ENCODE measurements at places on chromosomes 16 and 17.

DNA sequence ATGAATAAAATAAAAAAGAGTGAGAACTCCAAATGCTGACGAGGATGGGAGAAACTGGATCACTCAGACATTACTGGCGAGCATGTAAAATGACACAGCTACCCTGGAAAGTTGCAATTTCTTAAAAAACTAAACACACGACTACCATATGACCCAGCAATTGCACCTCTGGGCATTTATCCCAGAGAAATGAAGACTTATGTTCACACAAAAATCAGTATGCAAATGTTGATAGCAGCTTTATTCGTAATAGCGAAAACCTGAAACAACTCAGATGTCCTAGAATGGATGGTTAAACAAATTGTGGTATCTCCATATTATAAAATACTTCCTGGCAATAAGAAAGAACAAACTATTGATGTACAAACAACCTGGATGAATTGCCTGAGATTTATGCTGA lies 357.2 kb upstream of the ASIC2 start:
- no peak for DNase-seq

DNA sequence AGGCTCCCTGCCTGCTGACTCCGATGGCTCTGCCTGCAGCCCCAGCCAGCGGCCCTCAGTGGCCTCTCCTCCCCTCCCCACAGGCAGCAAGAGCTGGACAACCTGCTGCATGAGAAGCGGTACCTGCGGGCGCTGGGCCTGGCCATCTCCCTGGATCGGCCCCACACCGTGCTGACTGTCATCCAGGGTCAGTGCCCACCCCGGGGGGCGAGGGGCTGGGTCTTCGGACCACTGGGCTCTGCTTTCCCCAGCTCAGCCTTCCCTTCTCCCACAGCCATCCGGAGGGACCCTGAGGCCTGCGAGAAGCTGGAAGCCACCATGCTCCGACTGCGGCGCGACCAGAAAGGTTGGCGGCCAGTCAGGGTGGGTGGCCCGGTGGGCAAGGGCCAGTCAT lies 3.4 kb downstream of the NOXO1 start:
- no peak for DNase-seq

DNA sequence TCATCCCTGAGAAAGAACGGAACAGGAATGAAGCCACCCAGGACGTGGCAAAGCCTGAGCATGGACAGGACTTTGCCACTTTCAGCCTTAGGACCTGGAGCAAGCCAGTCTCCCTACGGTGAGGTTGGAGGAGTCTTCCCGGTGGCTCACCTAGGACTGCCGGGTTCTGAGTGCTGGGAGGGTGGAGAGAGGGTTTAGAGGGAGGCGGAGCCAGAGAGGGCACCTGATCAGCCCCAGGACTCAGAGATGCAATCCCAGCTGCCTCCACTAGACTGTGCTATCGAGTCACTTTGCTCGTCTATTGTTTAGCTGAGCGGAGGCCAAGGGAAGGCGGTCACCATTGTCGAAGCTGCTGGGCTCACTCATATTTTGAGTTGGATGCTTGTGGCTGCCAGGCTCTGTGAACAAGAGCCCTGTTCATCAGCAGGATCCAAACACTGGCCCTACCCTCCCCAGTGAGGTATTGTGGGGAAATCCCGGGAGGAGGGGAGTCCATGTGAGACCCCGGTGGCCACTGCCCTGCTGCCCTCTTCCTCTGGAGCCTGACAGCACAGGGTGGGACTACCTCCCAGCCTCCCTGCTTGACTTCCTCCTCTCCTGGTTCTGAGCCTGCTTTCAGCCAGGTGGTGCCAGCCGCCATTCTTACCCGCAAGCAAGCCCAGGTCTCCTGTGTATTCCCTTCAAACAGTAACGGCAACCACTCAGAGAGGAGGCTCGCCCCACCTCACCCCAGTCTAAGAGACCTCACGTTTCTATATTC lies 7.0 kb downstream of the KRT14 start:
- peak; percentile 85 for DNase-seq

DNA sequence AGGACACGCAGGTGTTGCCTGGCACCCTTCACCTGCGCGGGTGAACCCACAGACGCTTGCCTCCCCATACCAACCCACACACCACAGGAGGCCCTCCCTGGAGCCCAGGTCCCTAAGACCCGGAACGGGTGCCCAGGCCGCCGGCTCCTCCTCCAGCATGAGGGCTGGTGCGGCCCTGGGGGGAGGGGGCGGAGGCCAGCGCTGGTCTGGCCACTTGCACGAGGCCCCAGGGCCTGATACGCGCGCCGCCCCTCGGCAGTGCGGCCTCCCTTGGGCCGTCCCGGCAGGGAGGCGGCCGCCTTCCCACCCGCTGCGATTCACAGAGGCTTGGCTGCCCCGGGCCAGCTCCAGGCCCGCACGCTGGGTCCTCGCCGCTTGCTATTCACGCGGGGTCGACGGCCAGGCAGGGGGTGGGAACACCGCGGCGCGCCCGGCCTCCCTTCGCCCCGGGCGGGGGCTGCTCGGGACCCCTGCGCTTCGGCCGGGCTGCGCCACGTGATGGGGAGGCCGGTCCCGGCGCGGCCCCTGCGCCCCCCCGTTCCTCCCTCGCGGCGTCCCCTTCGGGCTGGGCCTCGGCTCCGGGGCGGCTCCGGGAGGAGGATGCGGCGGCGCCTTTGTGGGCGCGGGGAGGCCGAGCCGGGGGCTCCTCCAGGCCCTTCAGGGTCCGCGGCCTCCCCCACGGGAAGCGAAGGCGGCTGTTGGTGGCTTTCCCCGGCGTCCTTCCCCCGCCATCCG lies 685 bp downstream of the FASN start:
- no peak for DNase-seq

DNA sequence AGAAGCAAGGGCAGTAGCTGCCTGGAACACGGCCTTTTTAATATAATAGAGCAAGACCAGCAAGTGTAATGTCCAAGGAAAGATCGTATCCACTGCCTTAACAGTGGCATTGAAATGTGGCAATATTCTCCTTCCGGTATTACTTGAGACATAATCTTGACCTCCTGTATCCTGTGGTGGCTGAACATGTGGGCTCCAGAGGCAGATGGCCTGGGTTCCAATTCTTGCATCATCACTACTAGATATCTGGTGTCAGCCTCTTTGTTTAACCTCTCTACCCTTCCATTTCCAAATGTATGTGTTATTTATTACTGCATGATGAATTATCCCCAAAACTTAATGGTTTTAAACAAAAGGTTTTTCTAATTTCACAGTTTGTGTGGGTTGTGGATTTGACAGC lies 3.5 kb upstream of the CDYL2 start:
- DNase-seq: no peak

DNA sequence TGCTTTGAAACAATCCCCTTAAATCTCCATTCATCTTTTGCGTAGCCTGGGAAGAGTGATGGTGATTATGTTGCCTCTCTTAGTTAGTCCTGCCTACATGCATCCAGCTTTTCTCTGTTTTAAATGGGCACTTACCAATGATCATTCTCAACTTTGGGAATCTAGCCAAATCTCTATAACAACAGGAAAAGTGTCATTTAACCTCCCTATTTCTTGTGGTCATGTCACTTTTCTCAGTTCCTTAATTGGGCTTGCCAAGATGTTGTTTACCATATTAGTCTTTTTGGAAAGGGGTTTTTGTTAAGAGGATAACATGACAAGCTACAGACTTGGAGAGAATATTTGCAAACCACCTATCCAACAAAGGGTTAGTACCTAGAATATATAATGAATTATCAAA lies 15.6 kb upstream of the CLEC10A start:
- DNase-seq: peak; percentile 29

GRCh38 chr17:78791840-78792709 lies 10.0 kb upstream of the CYTH1 start:
- DNase-seq: no peak

DNA sequence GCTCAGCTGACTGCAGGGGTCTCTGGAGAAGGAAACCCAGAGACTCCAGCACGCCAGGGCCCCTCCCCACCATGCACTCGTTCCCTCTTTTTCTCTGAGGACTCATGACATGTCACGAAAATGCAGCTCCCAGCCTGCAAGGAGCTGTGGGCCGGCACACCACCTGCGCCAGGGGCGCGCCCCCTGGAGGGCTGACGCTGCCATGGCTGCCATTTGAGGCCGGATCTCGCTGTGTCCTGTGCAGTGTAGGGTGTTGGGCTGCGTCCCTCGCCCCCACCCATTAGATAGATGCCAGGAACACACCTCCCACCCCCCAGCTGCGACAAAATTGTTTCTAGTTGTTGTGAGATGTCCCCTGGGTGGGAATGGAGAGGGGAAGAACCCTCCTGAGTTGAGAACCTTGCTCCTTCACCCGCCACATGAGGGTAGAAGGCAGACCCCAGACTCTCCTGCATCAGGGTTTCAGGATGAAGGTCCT lies 8.2 kb downstream of the SYNGR2 start:
- DNase-seq: no peak

- DNase-seq: no peak
These were observed 20.7 kb upstream of the GSG1L start for GRCh38 chr16:28084209-28084608.

GRCh38 chr17:14845591-14846281 lies 419.4 kb downstream of the PMP22 start:
- DNase-seq: peak; percentile 42

DNA sequence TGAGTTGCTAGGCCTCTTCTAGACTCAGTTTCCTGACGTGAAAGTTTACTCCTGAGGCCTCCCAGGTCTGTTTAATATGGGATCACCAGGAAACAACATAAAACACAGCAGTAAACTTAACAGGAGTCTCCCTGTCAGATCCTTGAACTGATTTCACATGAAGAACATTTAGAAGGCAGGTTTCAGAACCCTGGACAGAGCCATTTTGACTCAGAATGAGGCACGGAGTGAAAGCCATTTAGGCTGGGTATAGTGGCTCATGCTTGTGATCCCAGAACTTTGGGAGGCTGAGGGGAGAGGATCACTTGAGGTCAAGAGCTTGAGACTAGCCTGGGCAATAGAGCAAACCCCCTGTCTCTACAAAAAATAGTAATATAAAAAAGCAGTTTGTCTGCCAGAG lies 289.1 kb downstream of the CA10 start:
- DNase-seq: no peak

DNA sequence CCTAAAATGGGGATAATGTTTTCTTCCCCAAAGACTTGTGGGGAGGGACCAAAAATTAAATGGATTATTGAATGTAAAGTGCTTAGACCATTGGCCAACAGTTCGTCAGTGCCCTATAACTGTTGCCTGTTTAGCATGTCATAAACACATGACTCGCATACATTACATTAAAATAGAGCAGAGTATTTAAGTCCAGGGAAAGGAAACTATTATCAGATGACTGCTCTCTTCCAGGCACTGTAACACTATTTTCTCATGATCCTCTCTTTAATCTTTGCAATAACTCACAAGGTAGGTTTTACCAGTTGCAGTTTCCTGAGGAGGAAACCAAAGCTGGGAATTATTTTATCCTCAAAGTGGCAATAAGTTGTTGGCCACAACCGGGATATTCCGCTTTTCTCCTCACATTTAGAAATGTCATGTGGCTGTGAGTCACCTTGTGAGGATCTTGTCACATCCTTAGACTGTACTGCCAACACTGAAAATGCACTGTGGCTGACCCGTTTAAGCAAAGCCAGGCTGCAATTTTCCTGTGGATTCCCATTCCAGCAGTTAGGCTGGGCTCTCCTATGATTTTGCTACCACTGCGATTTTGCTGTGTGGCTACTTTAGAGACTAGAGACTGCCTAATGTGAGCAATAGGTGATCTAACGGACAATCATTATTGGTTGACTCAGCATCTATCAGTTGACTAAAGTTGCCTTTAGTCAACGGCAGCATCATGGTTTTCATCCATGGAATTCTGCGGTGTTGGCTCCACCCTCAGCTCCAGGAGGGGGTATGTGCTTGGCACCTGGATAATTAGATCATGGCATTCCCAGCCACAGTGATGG lies 58.3 kb upstream of the DHX40 start:
- no peak for DNase-seq

- DNase-seq: no peak
These were observed 18.3 kb downstream of the CIITA start for GRCh38 chr16:10895053-10895946.

- DNase-seq: no peak
These were observed 78.6 kb downstream of the SDR42E1 start for GRCh38 chr16:81932668-81933067.

- no peak for DNase-seq
These were observed 1.8 kb upstream of the PIK3R6 start for GRCh38 chr17:8869114-8869815.

DNA sequence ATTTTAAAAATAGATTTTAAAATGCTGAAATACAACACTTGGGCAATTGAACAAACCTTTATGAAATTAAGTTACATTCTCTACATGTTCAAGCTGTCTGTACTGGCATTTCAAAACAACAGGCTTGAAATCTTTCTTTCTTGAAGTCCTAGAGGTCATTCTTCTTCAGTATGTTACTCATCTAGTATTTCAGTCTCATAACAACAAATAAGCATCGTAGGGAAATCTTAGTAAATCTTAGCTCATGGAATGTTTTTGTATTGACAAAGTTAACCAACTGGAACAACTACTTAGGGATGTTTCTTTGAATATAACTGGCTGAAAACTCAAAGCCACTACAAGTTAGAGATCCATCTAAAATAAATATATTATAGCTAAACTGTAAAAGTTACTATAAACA lies 96.6 kb downstream of the KIF2B start:
- no peak for DNase-seq

GRCh38 chr17:40564883-40565768 lies at the start of gene CCR7:
Gene CCR7, minus strand, starts transcription at chr17:40565472. Its CDS starts 63 bp downstream, at chr17:40565409.
- DNase-seq: no peak

DNA sequence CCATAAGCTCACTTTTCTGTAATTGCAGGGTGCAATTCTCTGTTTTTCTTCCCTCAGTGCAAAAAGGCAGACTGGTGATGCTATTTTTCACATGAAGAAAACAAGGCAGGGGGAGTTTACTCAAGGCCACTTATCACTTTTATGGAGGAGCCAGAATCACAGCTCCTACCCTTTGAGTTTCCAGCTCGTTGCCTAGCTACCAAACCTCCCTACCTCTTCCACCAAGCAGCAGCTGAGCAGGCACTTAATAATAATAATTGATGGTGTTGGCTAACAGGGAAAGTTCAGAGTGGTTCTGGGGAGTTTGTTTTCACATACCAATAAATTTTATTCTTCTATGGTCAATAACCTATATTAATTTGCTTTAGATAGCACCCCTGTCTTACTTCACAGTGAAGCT lies 31.9 kb upstream of the MPHOSPH6 start:
- no peak for DNase-seq

- DNase-seq: no peak
These were observed 40.0 kb upstream of the CD300E start for GRCh38 chr17:74663561-74663960.

DNA sequence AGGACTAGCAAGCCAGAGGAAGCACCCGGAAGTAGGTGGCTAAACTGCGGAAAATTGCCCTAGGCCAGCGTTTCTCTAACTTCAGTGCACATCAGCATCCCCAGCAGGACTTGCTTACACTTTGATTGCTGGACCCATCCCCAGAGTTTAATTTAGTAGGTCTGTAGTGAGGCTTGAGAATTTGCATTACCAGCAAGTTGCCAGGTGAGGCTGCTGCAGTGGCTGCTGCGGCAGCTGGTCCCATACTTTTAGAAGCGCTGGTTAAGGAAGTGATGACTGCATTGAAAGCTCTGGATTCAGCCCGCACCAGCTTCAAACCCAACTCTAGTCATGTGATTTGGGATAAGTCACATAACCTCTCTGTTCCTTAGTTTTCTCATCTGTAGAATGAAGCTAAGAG lies 4.2 kb downstream of the EEF2K start:
- DNase-seq: no peak

GRCh38 chr17:1907909-1908698 lies 78.3 kb downstream of the RPA1 start:
- no peak for DNase-seq

- no peak for DNase-seq
These were observed 536.5 kb upstream of the CDH11 start for GRCh38 chr16:65658349-65658748.

All from NCI-H1436 treated with DMSO at 0.1 percent for 48 hours (cell line).